Activated CD4-positive, alpha-beta memory T cell treated with anti-CD3 and anti-CD28 coated beads, Interleukin-2, amount 10 ng/mL, durations not matched to agents 7 days and 5 days (primary cell): ENCODE measurements at places on chromosomes 1 and 21. TPM values are rescaled to one million over a fixed set of nuclear protein-coding genes. Genes with fewer than 3 reads are reported as not detected.

KRTAP22-2 gene
- total RNA-seq = not detected

DCDC2B gene
- total RNA-seq = 0.13 TPM

TSPEAR gene
- not detected for total RNA-seq

MAPKAPK2 gene
- 95.2 TPM for total RNA-seq

MPZ gene
- 8.1 TPM for total RNA-seq

EVI5 gene
- 2.9 TPM for total RNA-seq

DHDDS gene
- 49.7 TPM for total RNA-seq

C1orf74 gene
- total RNA-seq = 2.2 TPM

TMEM51 gene
- not detected for total RNA-seq

BTG3 gene
- 59.7 TPM for total RNA-seq

F13B gene
- not detected for total RNA-seq

BATF3 gene
- total RNA-seq = 56.5 TPM

SPRR1B gene
- total RNA-seq = not detected

NMNAT2 gene
- total RNA-seq = 0.28 TPM

TFF3 gene
- total RNA-seq = not detected

HPDL gene
- 5.5 TPM for total RNA-seq

NTNG1 gene
- total RNA-seq = not detected

SPRR2G gene
- not detected for total RNA-seq

CFAP45 gene
- total RNA-seq = 1.3 TPM

OR10T2 gene
- total RNA-seq = not detected

TMEM81 gene
- 2.7 TPM for total RNA-seq

LCK gene
- 474 TPM for total RNA-seq

PPP2R5A gene
- total RNA-seq = 67.0 TPM

PLCH2 gene
- 32.7 TPM for total RNA-seq

TMEM61 gene
- not detected for total RNA-seq

STIL gene
- 40.8 TPM for total RNA-seq

ELAPOR1 gene
- total RNA-seq = 4.1 TPM

SLC2A5 gene
- not detected for total RNA-seq

NEXN gene
- 1.1 TPM for total RNA-seq

ITLN1 gene
- total RNA-seq = not detected

RNU1-4 gene
- total RNA-seq = 1,691 TPM

GJA5 gene
- not detected for total RNA-seq

FCRL1 gene
- not detected for total RNA-seq

THEMIS2 gene
- 60.1 TPM for total RNA-seq

C4BPA gene
- total RNA-seq = not detected

A3GALT2 gene
- not detected for total RNA-seq

NPL gene
- total RNA-seq = 3.7 TPM

OR2T2 gene
- not detected for total RNA-seq

RAP1GAP gene
- total RNA-seq = not detected

CASZ1 gene
- total RNA-seq = 8.1 TPM

IL19 gene
- total RNA-seq = not detected

NUAK2 gene
- total RNA-seq = 12.4 TPM

VWA5B1 gene
- total RNA-seq = not detected

TMCO4 gene
- 16.3 TPM for total RNA-seq

ABCA4 gene
- total RNA-seq = not detected

SIPA1L2 gene
- 0.78 TPM for total RNA-seq

BTBD19 gene
- 8.7 TPM for total RNA-seq

RNF223 gene
- not detected for total RNA-seq

FOXD2 gene
- 0.65 TPM for total RNA-seq

LRRN2 gene
- total RNA-seq = 0.10 TPM

SLC30A10 gene
- not detected for total RNA-seq

MFSD2A gene
- 2.5 TPM for total RNA-seq
